ENCODE measurements at places on chromosomes 7 and 10. TPM values are rescaled to one million over a fixed set of nuclear protein-coding genes. Genes with fewer than 3 reads are reported as not detected.

The MUC12 gene
- total RNA-seq = not detected

The NOS3 gene
- 38.1 TPM for total RNA-seq

The TMEM176A gene
- total RNA-seq = not detected

The PCLO gene
- total RNA-seq = not detected

The LIPM gene
- not detected for total RNA-seq

The ZNF479 gene
- total RNA-seq = not detected

The RAPGEF5 gene
- total RNA-seq = 0.29 TPM

The GPER1 gene
- 0.10 TPM for total RNA-seq

The GPR85 gene
- not detected for total RNA-seq

The LHFPL3 gene
- not detected for total RNA-seq

The HILPDA gene
- 23.5 TPM for total RNA-seq

The ZC3HAV1L gene
- total RNA-seq = 14.0 TPM

The HEPACAM2 gene
- not detected for total RNA-seq
